ENCODE measurements at places on chromosomes 7 and 10.
A peak's percentile ranks its signal among the peaks of the same experiment; 100 is the strongest.

GRCh38 chr10:114064151-114065048 is 20.7 kb downstream of the ADRB1 start:
- DNase-seq, result no peak

DNA sequence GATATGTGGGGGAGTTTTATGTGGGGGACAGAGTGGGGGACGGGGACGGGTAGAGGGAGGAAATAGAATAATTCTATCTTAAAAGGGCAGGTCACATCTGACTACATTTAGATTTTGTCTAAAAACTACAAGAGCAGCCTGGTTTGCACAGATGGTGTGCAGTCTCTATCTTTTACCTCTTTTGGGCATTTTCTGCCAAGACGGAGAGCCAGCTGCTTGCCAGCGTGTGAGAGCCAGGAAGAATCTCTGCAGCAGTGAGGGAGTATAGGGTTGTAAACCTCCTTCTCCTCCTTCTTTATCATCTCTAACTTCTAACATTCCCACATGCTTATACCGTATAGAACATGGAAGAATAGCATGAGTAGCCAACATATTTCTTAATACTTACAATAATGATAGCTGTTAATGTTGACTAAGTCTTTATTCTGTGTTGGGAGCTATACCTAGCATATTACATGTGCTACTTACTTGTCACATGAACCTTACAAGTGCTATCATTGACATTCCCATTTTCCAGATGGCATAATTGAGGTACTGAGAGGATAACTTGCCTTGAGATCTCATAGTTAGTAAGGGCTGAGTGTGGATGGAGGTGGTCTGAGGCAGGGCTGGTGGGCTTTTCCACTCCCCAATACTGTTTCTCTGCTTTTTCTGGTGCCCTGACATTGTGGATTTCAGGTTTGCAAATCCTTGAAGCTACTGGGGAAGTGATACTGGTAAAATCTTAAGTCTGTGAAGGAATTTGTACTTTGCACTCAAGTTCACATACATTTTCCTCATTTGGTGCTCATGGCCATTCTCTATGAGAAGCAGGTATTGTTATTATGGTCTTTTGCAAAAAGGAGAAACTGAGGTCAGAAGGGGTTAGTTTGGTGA is 1.1 kb downstream of the ENTPD1 start:
- peak; percentile 4 for DNase-seq

DNA sequence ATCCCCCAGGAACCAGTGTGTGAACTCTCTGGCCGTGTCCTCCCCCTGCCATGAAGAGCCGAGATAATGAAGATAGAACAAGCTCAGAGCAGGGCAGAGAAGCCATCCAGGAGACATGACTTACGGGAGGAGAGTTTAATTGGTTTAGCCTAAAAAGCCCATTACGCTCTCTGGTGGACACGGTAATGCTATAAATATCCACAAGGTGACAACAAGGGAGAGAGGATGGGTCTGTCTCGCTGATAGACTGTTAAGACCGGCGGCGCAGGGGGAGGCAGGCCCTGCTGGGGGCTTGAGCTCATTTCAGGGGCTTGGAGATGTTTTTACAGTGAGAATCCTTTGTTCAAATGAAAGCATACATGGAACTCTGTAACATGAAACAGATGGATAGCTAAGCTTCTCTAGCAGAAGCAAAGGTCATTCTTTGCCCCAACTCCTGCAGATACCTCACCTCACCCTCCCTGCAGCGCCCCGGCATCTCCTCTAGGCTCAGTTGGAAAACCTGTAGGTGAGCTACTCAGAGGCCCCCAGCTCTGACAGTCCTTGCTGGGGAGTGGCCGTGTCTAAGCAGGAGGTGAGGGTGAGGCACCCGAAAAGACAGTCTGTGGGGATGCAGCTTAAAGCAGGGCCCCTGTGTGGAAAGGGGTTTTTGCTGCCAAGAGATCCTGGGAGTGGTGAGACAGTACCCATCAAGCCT is 40.8 kb upstream of the LOXL4 start:
- peak; percentile 53 for DNase-seq

GRCh38 chr10:118572256-118573041 is 23.0 kb downstream of the PRLHR start:
- no peak for DNase-seq

Data from kidney (tissue), 22 donors.